Right atrium auricular region (tissue), 2 donors: ENCODE measurements at places on chromosomes 12 and 14. TPM values are rescaled to one million over a fixed set of nuclear protein-coding genes. Genes with fewer than 3 reads are reported as not detected.

The LUM gene
- 130 TPM for total RNA-seq

The CLEC4C gene
- not detected for total RNA-seq

The SMARCC2 gene
- total RNA-seq: 45.0 TPM

The FMNL3 gene
- 19.7 TPM for total RNA-seq

The LTA4H gene
- 42.3 TPM for total RNA-seq

The PRH2 gene
- total RNA-seq: not detected

DNA sequence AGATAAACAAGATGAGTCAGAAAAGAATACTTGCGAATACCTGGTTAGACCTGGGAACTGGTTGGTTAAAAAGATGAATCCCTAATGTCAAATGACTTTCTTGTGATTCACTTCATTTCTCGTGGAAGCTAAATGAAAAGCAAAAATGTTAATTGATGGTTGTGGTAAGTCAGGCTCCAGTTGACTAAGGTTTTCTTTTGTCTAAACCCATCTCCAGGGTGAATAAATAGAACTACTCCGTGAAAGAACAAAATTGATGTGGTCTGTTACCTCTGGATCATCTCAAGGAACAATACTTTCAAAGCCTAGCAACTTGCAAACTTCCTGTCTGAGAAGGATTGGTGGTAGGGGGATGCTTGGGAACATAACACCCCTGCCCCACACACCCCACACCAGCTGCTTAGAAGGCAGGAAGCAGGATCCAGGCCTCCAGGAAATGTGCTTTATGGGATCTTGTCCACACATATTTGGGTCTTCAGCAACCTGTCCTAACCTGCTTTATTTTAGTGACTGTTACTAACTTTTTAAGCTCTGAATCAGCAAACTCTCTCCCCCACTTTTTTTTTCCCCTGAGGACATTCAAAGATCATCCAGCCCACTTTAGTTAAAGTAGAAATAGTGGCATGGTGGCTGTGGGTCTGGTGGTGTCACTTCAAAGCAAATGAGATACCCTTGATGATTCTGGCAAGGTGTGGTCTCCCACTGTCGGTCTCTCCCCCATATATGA, 60.4 kb upstream of the PTHLH start:
- H3K27me3 ChIP-seq: no peaks in the 10 kb centered on the region
- no peaks in the 10 kb centered on the region for H3K36me3 ChIP-seq
- H3K4me3 ChIP-seq: no peak overlapping the region
- no peak overlapping the region for H3K27ac ChIP-seq
- no peak for DNase-seq
- no peaks in the 10 kb centered on the region for H3K4me1 ChIP-seq

- no peak overlapping the region for H3K4me3 ChIP-seq
- H3K4me1 ChIP-seq: no peaks in the 10 kb centered on the region
- H3K27ac ChIP-seq: no peak overlapping the region
- H3K36me3 ChIP-seq: no peaks in the 10 kb centered on the region
- no peak for DNase-seq
- no peaks in the 10 kb centered on the region for H3K27me3 ChIP-seq
Observed at GRCh38 chr12:120483621-120484020, 12.3 kb upstream of the DYNLL1 start.

- no peaks in the 10 kb centered on the region for H3K36me3 ChIP-seq
- H3K4me1 ChIP-seq: no peaks in the 10 kb centered on the region
- no peak for DNase-seq
Observed at GRCh38 chr14:96059519-96060135, 20.5 kb downstream of the C14orf132 start.

- DNase-seq: no peak
- no peak overlapping the region for H3K4me3 ChIP-seq
- H3K27ac ChIP-seq: no peak overlapping the region
- H3K36me3 ChIP-seq: no peaks in the 10 kb centered on the region
- H3K4me1 ChIP-seq: no peaks in the 10 kb centered on the region
Observed at GRCh38 chr12:47837190-47838171, 17.8 kb upstream of the HDAC7 start.

DNA sequence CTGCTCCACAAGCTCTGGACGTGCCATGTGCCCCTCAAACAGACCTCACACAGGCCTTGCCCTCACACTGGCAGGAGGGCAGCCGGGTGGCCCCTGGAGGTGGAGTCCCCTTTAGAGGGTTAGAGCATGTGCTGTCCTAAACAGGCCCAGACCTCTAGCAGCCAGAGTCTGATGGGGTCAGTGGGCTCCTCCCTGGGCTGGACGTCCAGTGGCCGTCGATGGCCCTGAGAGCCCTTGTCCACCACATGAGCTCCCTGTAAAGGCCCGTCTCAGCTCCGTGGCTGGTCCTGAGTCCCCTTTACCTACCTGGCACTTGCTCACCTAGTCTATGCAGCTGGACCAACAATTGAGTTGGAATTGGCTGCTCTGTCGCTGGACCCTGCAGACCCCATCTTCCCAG, 3.8 kb downstream of the TMEM179 start:
- H3K36me3 ChIP-seq: no peaks in the 10 kb centered on the region
- H3K4me1 ChIP-seq: peaks cover 15% of the 10 kb centered on the region
- H3K27ac ChIP-seq: no peak overlapping the region
